Heart left ventricle (tissue), 16 donors: ENCODE measurements at places on chromosomes 7 and 10. TPM values are rescaled to one million over a fixed set of nuclear protein-coding genes. Genes with fewer than 3 reads are reported as not detected.

GRCh38 chr10:114492351-114493037 is 88.2 kb upstream of the AFAP1L2 start:
- DNase-seq = no peak

DNA sequence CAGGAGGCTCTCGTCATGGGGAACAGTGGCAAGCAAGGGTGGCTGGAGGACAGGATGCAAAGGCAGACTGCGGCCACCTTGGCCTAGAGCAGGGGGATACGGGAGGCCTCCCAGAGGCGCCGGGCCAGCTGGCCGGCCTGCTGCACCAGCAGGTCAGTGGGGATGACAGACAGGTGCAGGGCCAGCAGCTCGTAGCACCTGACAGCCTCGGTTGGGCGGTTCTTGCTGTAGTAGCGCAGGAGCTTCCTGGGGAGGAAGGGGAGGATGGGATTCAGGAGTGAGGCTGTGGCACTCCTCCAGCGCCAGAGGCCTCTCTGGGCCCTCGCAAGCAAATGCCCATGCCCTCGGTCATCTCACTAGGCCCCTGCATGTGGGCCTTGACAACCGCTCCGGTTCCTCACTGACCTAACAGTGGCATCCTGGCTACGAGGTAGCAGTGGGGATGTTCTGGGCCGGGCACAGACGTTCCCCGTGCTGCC is 2.5 kb upstream of the PYROXD2 start:
- DNase-seq = no peak

- no peak for DNase-seq
Observed at GRCh38 chr7:135147341-135147898, 452 bp upstream of the TMEM140 start.

DNA sequence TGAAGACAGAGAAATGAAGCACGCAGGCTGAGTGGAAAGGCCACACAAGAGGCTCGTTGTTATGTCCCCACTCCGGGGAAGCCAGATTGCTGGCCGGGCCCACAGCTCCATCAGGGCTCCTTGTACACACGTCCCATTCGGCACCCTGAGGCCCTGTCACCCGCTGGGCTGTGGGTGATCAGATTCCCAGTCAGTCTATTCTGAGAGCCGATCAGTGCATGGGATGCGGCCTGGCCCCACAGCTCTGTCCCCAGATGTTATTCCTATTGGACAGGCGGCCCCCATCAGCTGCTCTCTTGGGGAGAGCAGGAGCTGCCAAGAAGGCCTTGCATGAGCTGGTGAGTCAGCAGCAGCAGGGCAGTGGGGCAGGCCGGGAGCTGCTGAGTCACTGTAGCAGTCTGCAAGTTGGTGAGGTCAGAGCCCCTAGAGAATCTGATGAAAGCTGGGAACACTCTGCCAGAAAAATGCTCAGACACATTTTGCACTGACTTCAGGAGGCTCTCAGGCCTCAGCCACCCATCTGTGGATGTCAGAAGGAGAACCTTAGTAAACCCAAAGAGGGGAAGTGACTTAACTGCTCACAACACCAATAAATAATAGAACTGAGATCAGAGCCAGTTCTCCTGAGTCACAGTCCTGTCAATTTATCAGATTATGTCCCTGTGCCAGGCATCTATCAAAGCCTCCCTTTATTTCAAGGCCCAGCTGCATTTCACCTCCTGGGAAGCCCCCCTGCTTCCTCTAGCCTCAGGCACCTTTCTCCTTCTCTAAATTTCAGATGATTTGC is 9.4 kb upstream of the PSAP start:
- DNase-seq = peak; percentile 98

DNA sequence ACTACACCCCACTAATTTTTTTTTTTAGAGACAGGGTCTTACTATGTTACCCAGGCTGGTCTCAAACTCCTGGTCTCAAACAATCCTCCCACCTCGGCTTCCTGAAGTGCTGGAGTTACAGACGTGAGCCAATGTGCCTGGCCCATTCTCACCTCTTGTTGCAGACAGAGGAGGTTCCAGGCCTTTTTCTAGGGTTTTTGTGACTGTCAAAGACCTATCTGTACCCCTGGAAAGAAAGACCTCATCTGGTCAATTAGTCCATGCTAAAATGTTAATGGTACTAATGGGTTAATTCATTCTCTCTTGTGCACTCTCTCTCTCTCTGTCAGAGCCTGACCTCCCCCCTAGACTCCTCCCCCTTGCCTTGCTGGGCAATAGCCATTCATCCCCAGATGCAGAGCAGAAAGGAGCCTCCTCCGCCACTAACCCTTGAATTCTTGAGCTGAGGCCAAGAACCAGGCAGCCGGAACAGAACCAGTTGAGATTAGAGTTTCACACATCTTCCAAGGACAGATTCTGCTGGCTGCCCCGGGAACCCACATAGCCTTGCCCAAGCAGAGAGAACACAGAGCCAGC is 209.7 kb downstream of the SKIDA1 start:
- DNase-seq = peak; percentile 84

- DNase-seq = no peak
Observed at GRCh38 chr10:126979311-126979710, 74.1 kb downstream of the DOCK1 start.

GRCh38 chr10:17848646-17849045 is 39.5 kb downstream of the MRC1 start:
- DNase-seq = no peak

DNA sequence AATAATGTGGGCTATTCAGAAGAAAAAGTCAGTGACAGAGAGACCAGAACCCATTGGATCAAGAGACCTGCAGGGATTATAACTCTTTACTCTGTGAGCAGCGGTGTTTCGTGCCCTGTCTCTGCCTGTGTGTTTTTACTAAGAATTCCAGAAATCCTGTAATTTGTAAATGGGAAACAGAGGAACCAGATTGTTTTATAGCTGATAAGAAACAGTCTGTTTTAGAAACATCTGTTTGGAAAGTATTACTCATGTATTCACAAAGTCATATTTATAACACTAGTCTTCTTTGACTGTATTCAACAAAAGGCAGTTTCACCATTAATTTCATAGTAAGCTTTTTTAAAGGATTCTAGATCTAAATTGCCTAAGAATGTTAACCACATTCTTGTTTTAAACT is 30.0 kb upstream of the VDAC2 start:
- no peak for DNase-seq

GRCh38 chr7:73340514-73340913 is 12.6 kb downstream of the FKBP6 start:
- no peak for DNase-seq

DNA sequence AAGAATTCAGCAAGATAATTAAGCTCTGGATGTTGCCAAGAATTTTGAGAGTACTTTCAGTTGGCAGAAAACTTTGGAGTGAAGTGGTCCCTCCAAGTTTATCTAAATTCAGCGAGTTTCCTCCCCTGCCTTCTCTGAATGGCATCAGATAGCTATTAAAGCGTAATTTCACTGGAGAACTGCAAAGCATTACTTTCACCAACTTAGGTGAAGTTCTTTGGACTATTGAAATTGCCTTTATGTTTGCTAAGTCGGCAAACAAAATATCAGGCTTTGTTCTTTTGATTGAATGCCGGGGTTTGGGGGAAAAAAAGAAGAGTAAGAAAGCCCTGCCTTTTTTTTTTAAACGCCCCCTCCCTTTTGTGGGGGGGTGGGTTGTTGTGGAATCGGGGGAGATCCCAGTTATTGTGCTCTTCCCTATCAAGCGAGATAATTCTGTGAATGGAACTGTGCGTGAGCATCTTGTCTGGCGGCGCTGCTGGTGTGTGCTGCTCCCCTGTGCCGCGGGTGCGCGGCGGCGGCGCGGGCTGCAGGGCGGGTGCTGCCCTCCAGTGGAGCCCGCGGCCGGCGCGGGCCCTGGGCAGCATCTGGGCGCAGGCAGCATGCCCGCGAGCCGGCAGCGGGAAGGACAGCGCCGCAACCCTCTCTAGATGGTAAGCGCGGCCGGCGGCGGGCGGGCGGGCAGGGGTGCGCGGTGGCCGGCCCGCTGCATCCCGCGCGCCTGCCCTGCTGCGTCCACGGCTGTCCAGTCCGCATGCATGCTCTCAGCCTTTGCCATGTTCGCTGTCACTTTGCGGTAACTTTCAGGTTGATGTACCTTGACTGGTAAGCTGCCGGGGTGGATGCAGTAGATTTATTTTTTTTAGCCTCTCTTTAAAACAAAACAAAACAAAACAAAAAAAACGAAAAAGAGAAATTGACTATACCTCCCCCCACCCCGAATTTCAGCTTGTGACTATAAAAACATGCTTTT is 176.5 kb downstream of the TCF7L2 start:
- DNase-seq = peak; percentile 72

GRCh38 chr10:63738410-63738809 is 217.2 kb downstream of the REEP3 start:
- no peak for DNase-seq

GRCh38 chr10:80579181-80579763 is 41.6 kb downstream of the SH2D4B start:
- DNase-seq = no peak

GRCh38 chr7:6252748-6253147 is 19.7 kb downstream of the CYTH3 start:
- DNase-seq = no peak

DNA sequence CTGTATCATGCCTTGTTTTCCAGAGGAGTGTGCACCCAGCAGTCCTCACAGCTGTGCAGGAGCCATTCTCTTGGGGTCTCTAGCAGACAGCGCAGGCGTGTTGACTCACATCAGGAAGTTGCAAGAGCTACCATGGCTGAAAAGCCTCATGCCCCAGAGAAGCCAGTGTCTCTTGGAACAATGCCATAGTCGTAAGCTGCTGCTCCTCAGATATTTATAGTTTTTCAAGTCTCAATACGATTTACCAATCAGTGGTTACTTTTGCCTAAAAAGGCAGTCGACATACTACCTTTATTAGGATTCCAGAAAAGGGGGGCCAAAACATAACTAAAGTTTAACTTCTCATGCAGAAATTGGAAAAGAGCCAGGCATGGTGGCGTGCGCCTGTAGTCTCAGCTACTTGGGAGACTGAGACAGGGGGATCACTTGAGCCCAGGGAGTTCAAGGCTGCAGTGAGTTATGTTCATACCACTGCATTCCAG is 407.7 kb downstream of the PARD3 start:
- DNase-seq = no peak

TNS3 gene
- 32.7 TPM for total RNA-seq

ZP3 gene
- total RNA-seq = 0.42 TPM

PRPF18 gene
- total RNA-seq = 13.4 TPM

SLC16A12 gene
- total RNA-seq = 5.8 TPM

TMEM225B gene
- total RNA-seq = not detected

OPN4 gene
- 0.28 TPM for total RNA-seq

OR13A1 gene
- 0.10 TPM for total RNA-seq

LOXL4 gene
- 68.8 TPM for total RNA-seq

MBLAC1 gene
- total RNA-seq = 2.7 TPM
